Fibroblast of the aortic adventitia (primary cell): ENCODE measurements at places on chromosomes 1 and 21. TPM values are rescaled to one million over a fixed set of nuclear protein-coding genes. Genes with fewer than 3 reads are reported as not detected.

GRCh38 chr1:53145051-53145600, 2.7 kb upstream of the SLC1A7 start:
- DNase-seq = no peak

- no peak for DNase-seq
These were observed 51.1 kb downstream of the RIPK4 start for GRCh38 chr21:41715649-41716281.

DNA sequence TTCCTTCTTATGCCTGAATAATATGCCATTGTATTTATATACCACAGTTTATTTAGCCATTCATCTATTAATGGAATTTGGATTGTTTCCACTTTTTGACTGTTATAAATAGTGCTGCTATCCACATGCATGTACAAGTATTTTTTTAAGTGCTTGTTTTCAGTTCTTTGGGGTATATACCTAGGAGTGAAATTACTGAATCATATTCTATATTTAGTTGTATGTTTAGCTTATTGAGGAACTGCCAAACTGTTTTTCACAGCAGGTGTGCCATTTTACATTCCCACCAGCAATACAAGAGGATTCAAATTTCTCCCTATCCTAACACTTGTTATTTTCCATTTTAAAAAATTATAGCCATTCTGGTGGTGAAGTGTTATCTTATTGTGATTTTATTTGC, 7.6 kb upstream of the HJV start:
- DNase-seq = no peak

GRCh38 chr1:171809834-171810233, 28.4 kb downstream of the METTL13 start:
- no peak for DNase-seq

DNA sequence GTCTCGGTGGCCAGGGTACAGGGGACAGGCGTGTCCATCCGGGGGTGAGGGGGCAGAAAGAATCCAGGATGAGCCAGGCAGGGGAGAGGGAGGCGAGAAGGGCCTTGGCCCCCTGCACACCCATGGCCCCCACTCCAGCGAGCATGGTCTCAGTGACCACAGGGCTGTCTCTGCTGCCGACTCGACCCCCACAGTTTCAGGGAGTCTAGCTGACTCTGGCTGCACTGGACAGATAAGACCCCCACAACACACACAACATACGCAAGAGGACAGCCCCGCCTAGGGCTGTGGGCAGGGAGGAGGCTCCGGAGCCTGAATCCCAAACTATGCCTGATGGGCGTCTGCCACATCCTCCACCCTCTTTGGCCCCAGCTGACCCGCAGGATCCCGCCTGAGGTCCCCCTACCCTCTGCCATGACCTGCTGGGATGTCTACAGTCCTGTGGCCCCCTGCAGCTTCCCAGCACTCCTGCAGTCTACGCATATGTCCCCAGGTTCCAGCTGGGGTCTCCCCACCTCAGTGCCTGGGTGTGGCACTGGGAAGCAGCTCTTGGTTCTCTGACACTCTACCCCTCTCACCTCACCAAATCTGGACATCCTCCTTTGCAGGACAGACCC, 22.0 kb downstream of the WNT9A start:
- no peak for DNase-seq

CD52 gene
- total RNA-seq = not detected in 2 replicates

- no peak for DNase-seq
These were observed 6.1 kb upstream of the RCSD1 start for GRCh38 chr1:167623951-167624350.
